ENCODE measurements at places on chromosomes 12 and 14.

- DNase-seq: no peak
These were observed 5.5 kb upstream of the ZNF740 start for GRCh38 chr12:53174881-53175491.

GRCh38 chr12:117347588-117347987 is 13.8 kb downstream of the NOS1 start:
- DNase-seq: no peak

DNA sequence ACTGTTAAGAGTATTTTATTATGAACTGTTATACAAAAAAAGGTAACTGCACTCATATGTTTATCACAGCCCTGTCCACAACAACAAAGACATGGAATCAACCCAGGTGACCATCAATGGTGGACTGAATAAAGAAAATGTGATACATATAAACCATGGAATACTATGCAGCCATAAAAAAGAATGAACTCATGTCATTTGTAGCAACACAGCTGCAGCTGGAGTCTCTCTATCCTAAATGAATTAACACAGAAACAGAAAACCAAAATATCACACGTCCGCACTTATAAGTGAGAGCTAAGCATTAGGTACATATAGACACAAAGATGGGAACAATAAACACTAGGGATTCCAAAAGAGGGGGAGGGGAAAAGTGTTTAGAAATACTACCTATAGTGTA is 95.8 kb downstream of the BCAT1 start:
- DNase-seq: no peak

- DNase-seq: no peak
These were observed 411.1 kb downstream of the CCER1 start for GRCh38 chr12:90543841-90544240.

Measured in muscle of arm (tissue), 14 donors.